Stimulated activated naive CD4-positive, alpha-beta T cell (primary cell): ENCODE measurements at places on chromosomes 6 and 20.

DNA sequence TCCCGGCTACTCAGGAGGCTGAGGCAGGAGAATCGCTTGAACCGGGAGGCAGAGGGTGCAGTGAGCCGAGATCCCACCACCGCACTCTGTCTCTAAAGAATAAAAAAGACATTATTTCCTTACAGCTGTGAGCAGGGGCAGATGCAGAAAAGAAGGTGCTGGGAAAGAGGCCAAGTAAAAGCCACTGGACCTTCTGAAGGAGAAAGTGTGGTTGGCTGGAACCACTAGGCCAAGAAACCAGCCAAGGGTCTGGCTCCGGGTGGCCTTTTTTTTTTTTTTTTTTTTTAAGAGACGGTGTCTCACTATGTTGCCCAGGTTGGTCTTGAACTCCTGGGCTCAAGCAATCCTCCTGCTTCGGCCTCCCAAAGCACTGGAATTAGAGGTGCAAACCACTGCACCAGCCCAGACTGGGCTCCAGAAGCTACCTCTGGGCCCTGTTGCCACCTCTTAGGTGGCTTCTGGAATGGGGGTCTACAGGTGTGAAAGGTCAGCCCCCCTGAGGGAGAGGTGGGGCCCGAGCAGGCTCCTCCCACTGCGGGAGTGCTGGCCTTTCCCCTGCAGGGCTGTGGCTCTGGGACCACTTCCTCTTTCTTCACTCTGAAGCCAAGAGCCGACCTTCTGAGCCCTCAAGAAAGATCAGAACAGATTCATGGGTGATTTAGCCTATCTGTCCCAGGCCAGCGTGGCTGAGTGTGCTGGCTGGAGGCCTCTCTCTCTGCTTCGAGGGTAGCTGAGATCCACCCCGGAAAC is at the start of gene FGD2:
TSS of gene FGD2 (plus strand) at position 595 of the 750 bp plus-strand sequence. CDS start 163 bp downstream, outside the sequence.
- DNase-seq: no peak

DNA sequence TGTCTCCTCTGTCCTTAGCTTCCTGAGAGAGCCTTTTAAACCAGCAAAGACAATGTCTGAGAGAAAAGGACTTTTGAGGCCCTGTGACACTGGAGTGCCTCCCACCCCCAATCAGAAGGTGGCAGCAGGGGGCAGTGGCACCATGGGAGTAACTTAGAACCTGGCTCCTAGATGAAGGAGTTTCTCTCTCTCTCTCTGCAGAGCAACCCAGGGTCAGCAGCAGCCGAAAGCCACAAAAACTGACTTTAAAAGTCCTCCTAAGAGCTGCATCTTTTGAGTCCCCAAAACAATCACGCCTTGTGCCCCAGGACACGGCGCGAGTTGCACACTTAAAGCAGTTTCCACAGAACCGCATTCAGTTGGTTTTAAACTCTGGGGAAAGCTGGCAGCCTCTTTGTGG is 5.3 kb upstream of the TCP11 start:
- no peak for DNase-seq

DNA sequence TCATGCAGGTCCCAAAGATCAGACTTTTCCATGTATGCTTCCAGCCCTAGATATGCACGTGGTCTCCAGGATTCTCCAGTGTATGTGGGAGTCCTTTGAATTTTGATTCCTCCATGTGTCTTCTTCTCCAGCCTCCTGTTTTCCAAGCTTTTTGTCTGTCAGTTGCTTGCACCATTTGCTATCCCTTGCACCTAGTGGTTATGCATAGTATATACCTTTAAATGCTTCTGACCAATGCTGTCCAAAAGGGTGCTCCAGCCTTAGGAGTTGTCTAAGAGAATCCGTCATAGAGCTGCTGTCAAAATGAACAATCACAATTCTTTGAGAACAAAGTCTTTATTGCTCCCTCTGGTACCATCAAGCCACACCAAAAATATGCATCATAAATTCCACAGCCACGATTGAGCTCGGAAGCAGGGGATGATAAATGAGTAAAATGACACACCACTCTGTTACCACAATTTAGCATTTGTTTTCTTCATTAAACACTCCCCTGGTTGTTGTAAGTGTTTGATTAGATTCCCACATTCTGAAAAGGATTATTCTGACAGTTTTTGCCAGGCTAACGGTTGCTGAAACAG is 706.2 kb upstream of the GJE1 start:
- DNase-seq: no peak

DNA sequence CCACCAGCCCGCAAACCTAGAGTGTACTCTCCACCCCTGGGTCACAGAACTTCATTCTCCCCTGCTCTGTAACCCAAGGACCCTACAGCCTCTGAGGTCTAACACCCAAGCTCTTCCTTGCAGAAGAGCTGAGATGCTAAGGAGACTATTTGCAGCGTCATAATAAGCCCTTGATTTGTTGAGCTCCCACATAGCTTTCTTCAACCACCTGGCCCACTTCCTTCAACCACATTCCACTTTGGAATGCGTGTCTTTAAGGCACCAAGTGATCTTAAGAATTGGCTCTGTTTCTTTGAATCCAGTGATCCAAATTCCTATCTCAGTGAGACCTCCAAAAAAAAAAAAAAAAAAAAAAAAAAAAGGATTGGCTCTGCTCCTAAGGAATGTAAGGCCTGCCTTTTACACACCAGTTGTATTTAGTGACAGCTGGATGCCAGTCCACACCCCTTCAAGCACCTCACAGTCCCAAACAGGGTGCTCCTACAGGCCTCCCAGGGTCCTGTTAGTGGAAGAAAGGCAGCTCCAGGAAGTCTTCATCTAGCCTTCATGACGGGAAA is 106.2 kb downstream of the UBE3D start:
- DNase-seq: no peak

DNA sequence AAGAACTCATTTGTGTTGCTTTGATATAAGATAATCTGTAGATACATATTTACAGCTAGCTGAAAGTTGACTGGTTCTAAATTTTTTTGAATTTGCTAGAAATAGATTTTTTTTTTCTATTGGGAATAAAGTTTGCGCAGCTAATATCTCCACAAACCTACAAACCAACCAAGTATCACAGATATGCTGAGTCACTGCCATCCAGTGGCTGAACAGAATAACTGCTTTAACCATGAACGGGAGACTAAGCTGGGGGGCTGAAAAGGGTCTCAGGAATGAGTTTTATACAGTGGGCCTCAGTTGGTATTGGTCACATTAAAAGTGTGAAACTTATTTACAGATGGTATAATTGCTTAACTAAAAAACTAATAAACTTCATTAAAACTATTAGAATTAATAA is 326.7 kb upstream of the CNR1 start:
- no peak for DNase-seq

DNA sequence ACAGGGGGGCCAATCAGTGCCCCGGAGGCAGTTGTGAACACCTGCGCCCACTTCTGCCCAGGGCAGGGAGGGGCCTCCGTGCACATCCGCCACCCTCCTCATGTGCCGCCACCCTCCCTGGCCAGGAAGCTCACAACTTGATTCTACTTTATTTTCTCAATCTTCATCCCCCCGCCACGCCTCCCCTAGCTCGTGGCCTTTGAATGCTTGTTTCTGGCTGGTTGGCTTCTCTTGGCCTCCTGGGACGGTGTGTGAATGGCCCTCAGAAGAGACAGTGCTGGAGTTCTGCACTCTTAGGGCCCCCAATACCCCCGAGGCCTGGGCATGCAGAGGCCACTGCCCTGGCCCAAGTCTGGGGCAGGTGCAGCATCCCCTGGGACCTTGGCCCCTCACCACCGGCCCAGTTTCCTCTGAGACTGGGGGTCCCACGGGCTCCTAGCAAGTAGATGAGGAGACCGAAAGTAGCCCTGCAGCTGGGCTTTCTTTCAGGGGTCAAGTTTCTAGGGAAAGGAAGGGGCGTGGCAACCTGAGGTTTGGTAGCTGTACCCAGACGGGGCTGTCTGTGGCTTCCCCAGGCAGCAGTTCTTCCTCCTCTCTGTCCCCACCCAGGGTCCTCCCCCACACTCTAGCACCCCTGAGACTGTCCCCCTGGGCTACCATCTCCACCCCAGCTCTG is 1.3 kb downstream of the RGS19 start:
- peak; percentile 69 for DNase-seq

DNA sequence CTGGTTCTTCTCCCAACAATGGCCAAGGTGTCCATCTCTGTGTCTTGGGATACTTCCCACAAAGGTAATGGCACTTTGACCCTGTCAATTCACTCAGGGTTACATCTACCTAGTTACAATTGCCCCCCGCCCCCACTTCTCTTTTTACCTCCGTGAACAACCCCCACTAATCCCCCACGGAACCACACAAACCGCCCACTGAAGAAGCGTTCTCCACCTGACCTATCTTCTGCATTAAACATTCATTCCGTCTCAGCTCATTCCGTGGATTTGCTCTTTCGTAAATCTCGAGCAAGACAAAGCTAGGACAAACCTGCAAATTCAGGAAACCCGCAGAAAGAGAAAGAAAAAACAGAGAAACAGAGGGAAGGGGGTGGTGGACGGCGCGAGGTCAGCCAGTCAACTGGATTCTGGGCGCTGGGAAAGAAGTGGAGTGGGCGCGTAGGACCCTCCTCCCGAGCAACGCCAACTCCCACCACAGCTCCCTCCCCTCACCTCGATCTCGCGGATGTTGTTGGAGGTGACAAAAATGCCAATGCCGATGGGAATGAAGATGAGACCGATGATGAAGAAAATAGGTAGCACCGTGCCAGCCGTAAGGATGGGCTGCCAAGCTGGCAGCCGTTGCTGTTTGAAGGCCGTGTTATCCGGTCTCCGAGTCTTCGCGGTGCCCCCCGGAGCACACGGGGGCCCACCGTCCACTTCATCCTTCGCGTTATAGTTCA is 523 bp downstream of the TMEM30A start:
- no peak for DNase-seq

GRCh38 chr6:30541515-30542403 is 14.5 kb downstream of the GNL1 start:
- DNase-seq: peak; percentile 71

GRCh38 chr20:51060301-51060700 is 37.4 kb upstream of the KCNG1 start:
- DNase-seq: no peak

DNA sequence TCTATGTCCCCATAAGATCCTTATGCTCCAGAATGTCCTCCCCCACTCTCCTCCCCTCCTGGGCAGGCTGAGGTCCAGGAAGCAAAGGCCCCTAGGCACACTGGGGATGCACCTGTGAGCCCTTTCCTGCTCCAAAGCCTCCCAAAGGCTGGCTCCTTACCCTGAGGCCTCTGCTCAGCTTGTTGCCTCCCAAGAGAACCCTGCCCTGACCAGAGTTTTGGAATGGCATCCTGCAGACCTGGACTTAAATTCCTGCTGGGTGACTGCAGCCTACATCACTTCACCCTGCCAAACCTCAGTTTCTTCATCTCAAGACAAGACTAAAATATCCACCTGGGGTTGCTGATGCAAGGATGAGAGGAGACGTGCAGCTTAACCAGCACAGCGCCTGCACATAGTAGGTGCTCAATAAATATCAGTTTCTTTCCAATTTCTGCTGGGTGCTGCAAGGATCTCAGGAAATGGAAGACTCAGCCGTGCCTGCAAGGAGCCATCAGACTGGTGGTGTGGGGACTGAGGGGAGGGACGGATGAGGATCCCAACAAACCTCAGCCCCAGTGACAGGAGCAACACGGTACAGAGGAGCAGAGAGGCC is 2.1 kb upstream of the LBP start:
- no peak for DNase-seq

GRCh38 chr6:154535851-154536250 is 25.4 kb upstream of the CNKSR3 start:
- DNase-seq: no peak

DNA sequence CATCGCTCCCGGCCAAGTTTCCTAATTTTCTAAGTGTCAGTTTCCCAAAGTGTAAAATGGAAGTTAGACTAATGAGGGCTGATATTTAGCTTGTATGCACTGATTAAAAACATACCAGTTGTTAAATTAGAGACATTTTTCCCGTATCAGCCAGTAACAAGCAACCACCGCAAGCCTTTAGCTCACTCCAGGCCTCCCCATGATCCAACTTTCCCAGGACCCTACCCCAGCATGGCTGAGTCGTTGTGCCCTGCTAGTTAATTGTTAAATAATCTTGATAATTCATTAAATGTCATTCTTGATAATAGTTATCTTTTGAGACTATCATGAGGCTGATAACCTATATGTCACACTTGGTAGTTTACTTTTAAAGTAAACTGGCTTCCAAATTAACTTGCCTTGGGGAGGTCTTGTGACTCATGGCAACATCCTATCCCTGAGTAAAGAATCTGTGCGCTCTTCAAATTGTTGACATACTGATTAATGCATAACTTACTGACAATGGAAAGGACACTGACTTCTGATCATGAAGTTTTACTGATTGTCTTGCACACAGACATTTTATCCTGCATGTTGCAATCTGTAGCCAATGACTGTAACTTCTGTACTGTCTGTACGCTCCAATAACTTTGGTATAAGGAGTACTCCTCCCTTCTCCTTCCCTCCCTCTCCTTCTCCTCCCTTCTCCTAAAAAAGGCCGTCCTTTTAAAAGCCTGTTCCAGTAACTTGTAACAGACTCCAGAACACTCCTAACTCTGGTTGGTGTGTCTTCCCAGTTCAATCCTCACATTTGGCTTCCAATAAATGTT is 6.3 kb upstream of the GTF3C6 start:
- no peak for DNase-seq

DNA sequence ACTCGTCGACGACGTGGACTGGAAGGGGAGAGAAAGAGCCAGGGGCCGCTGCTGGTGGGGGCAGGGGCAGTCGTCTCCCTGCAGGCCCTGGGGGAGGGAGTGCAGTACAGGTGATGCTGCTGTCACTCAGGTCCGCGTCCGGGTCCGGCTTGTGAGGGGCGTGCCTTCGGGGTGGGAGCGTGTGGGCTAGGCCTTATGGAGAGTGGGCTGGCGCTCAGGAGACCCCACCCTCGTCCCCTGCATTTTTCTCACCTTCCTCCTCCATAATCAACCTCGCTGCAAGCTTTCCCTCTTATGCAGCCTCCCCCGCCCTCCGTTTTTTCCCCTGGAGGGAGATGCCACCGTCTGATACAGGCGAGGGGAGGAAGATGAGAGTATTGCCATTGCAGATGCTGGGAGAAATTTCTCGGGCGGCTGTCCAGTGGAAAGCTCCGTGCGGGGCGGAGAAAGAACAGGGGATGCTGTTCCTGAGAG is 632 bp downstream of the PCMT1 start:
- DNase-seq: peak; percentile 13

- DNase-seq: no peak
Observed at GRCh38 chr20:18263723-18264122, 24.6 kb upstream of the ZNF133 start.

GRCh38 chr6:160198606-160199211 is 59.9 kb downstream of the SLC22A2 start:
- DNase-seq: no peak

DNA sequence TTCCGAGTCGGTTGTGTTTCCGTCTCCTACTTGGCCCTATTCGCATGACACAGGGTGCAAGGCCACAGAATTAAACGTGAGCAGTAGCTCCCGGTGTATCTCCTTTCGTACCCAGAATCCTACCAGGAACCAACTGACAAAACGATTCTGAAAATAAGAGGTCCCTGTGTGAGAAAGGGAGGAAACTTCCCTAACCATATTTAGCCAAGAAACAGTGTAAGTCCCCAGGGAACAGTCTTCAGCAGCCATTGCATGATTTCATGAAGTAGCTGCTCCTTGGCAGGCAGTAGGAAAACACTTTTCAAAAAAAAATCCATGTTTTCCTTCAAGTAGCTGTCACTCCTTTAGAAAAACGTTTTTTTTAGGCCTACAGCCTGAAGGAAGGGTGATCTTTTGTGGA is 46.9 kb downstream of the PDE10A start:
- no peak for DNase-seq

GRCh38 chr6:82144852-82145340 is 102.6 kb downstream of the IBTK start:
- no peak for DNase-seq

- no peak for DNase-seq
Observed at GRCh38 chr20:56121850-56122249, 116.5 kb upstream of the CBLN4 start.
